ENCODE measurements at places on chromosomes 5 and 9. TPM values are rescaled to one million over a fixed set of nuclear protein-coding genes. Genes with fewer than 3 reads are reported as not detected.

Gene CDO1
- polyA plus RNA-seq: 20.5 TPM

Gene UBE2QL1
- polyA plus RNA-seq: 1.8 TPM

DNA sequence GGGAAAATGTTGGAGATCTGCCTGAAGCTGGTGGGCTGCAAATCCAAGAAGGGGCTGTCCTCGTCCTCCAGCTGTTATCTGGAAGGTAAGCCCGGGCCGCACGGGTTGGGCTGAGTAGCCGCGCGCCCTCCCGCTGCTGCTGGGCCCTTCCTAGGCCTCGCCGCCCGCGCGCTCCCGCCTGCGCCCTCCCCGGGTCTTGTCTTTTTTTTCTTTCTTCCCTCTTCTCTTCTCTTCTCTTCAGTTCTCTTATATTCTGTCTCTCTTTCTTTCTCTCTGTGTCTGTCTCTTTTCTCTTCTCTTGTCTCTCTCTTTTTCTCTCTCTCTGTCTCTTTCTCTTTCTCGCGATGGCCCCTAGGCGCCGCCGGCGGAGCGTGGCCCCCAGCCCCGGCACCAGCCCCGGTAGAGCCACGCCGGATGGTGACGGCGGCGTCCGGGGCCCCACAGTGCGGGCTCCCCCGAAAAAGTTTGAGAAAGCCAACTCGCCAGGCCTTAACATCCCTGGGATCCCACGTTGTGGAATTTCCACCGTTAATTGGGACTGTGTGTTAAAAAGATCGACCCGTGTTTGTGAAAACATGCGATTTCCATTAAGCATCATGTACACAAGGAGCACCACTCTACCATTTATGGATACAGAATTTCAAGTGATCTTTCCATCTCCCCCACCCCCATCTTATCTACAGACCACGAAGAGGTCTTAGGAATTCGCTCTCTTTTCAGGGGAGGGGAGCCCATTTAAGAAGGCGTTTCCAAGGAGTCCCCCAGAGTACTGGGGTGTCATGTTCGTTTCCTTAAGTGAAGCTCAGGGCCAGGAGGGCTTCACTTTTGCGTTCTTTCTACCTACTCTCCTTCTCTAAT is 616 bp downstream of the ABL1 start:
- H3K27me3 ChIP-seq: no peaks in the 10 kb centered on the region
- peaks cover 41% of the 10 kb centered on the region for H3K4me1 ChIP-seq
- H3K36me3 ChIP-seq: no peaks in the 10 kb centered on the region

GRCh38 chr9:132702254-132702653 is 32.0 kb downstream of the GTF3C4 start:
- H3K27me3 ChIP-seq: peaks cover 2% of the 10 kb centered on the region
- H3K36me3 ChIP-seq: no peaks in the 10 kb centered on the region
- H3K27ac ChIP-seq: no peak overlapping the region
- no peak overlapping the region for H3K4me3 ChIP-seq
- DNase-seq: no peak

DNA sequence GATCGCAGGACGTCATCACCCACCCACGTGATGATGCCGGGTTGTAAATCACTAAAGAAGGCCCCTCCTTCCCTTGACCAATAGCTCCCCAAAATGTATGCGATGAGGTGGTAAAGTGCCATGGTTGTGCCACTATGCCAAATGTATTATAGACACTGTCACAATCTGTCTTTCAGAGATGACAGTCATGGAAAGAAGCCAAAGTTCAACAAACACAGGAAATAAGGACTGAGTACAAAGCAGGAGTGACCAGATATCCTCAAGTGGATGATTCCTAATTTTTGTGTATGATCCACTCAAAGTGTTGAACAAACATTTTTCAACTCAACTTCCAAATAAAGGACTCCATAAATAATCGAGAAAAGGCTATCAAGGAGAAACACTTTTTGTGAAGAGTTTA is 12.5 kb downstream of the GLIS3 start:
- no peaks in the 10 kb centered on the region for H3K36me3 ChIP-seq
- H3K4me1 ChIP-seq: no peaks in the 10 kb centered on the region
- H3K4me3 ChIP-seq: no peak overlapping the region
- no peak for DNase-seq

- H3K36me3 ChIP-seq: no peaks in the 10 kb centered on the region
- no peak overlapping the region for H3K4me3 ChIP-seq
- no peak for DNase-seq
- H3K27me3 ChIP-seq: peaks cover 22% of the 10 kb centered on the region
Observed at GRCh38 chr5:10332301-10332700, 21.2 kb upstream of the MARCHF6 start.

DNA sequence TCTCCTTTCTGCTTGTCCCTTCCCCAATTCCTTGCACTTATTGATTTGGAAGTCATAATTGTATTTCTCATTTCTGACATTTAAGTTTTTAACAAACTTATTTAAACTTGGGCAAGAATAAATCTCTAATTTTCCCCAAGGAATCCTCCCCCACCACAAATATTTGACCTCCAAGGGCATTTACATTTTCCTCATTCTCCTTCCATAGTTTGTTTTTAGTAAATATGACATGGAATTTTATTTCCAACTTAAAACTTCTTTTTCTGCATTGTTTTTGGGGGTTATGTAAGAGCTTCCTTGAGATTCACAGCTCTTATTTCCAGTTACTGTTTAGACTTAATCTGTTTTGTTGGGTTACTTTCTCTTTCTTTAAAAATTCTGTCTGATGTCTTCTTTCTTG is 64.9 kb downstream of the ZNF618 start:
- no peaks in the 10 kb centered on the region for H3K36me3 ChIP-seq
- DNase-seq: no peak
- H3K27me3 ChIP-seq: no peaks in the 10 kb centered on the region
- no peak overlapping the region for H3K4me3 ChIP-seq

Gene BAAT
- 0.39 TPM for polyA plus RNA-seq

Gene LECT2
- not detected for polyA plus RNA-seq

- no peaks in the 10 kb centered on the region for H3K27me3 ChIP-seq
- H3K36me3 ChIP-seq: no peaks in the 10 kb centered on the region
- H3K4me3 ChIP-seq: no peak overlapping the region
- no peaks in the 10 kb centered on the region for H3K4me1 ChIP-seq
- H3K27ac ChIP-seq: no peak overlapping the region
- no peak for DNase-seq
Observed at GRCh38 chr9:18421391-18421790, 52.6 kb upstream of the ADAMTSL1 start.

Gene OR1J2
- not detected for polyA plus RNA-seq

Gene ZNF367
- polyA plus RNA-seq: 8.8 TPM

GRCh38 chr9:106883030-106883429 is 20.1 kb downstream of the ZNF462 start:
- H3K36me3 ChIP-seq: no peaks in the 10 kb centered on the region
- H3K27me3 ChIP-seq: no peaks in the 10 kb centered on the region
- H3K27ac ChIP-seq: no peak overlapping the region
- no peak overlapping the region for H3K4me3 ChIP-seq
- H3K4me1 ChIP-seq: peaks cover 8% of the 10 kb centered on the region
